Activated CD4-positive, alpha-beta T cell treated with anti-CD3 and anti-CD28 coated beads, Interleukin-2, Interleukin-6, amounts not matched to agents 100 ng/mL and 50 ng/mL, durations not matched to agents 16 hours and 8 hours (primary cell): ENCODE measurements at places on chromosomes 2 and 18.

GRCh38 chr18:3704556-3705344, 254.8 kb downstream of the TGIF1 start:
- DNase-seq: no peak

DNA sequence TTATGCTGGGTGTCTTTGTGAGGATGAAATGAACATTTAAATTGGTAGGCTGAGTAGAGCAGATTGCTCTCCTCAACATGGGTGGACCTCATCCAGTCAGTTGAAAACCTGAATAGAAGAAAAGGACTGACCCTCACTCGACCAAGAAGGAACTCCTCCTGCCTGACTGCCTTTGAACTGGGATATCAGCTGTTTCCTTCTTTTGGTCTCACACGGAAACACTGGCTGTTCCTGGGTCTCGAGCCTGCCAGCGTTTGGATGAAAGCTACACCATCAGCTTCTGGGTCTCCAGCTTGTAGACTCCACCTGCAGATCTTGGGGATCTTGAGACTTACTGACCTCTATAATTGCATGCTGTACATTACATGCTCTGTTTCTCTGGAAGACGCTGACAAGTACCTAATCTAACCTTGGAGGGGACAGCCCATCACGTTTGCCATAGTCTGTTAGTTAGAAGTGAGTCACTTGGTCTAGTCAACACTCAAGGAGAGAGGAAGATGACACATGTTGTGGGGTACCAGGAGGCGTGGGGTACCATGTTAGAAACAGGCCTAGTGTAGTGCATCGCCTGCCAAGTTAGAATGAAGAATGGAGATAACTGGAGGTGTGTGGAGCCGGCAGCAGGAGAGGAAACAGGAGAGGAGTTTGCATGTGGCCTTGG, 267.0 kb downstream of the MREG start:
- DNase-seq: no peak

DNA sequence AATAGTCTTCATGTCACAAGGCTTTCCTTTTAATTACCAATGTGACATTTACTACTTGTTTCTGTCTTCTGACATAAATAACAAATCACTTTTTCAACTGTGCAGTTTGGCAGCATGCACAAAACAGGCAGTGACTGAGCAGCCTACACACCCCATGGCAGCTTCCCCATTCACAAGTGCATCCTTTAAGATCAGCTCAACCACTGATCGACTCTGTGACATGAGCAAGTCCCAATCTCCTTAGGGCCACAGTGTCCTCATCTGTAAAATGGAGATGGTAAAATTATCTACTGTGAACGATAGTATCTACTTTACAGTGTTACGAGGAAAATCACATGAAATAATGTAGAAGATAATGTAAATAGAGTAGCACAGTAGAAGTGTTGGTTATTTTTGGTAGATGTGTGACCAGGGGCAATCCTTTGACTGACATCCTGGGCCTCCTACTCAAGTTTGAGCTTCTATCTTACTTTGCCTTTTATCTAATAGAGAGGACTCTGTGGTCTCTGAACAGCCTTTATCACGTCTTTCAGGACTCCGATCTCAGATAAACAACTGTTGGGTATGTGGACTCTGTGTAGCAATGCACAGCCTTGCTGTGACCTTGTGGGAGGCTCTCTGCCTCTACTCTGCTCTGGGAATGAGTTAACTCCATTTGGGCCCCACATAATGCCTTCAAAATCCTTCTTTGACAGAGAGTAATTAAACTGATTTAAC, 120.6 kb downstream of the PIGN start:
- no peak for DNase-seq

- DNase-seq: no peak
These were observed 7.0 kb downstream of the CTIF start for GRCh38 chr18:48545757-48546321.

DNA sequence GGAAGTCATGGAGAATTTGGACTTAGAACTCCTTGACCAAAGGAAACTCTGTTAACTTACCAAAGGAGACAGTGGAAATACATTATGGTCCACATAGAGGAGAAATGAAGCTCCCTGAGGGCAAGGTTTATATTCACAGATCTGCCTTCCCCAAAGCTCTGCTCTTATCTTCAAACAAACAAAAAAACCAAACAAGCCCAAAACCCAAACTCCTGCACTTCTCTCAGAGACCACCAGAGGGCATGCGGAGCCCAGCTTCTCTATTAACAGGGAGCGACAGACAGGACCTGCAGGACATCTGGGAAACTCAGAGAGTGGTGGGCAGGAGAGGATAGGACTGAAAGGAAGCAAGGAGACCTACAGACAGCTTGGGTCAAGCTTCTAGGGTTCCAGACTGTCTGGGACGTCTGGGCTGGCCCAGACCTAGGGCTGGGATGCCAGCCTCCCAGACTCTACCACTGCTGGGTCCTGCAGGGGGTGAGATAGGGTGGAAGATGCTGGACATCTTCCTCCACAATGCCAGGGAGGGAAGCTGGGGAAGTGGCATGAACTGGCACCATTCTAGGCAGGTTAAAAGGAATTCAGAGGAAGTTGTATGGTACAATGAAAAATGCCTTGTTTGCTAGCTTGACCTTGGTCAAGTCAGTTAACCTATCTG, 4.0 kb upstream of the WNT10A start:
- DNase-seq: peak; percentile 79

DNA sequence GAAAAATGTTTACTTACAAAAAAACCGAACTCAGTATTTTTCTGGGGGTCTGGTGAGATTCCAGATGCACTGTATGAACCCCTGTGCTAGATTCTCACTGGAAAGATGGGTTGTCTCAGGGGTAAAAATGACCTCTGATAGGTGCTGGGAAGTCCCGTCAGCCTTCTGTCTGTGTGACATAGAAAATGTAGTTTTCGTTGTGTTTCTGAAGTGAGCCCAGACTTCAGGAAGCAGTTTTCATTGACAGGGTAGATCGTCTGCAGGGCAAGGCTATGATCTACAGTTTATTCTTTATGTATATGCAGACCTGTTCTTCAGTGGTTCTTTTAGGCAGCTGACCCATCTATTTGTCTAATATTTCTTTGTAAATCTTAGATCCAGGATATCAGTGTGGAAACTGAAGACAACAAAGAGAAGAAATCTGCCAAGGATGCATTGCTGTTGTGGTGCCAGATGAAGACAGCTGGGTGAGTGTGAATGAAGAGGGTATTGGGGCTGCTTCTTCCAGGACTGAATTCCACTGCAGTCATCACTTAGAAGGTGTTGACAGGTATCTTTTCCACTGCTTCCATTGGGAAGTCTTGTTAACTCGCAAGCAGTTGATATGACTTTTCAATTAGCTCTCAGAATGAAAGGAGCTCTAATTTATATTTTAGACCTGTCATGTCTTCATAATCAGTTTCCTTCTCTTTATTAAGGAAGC, 107.5 kb upstream of the EML6 start:
- no peak for DNase-seq

GRCh38 chr18:57674891-57675290, 53.3 kb upstream of the NARS1 start:
- DNase-seq: no peak

GRCh38 chr18:56807901-56808300, 156.7 kb downstream of the WDR7 start:
- no peak for DNase-seq

DNA sequence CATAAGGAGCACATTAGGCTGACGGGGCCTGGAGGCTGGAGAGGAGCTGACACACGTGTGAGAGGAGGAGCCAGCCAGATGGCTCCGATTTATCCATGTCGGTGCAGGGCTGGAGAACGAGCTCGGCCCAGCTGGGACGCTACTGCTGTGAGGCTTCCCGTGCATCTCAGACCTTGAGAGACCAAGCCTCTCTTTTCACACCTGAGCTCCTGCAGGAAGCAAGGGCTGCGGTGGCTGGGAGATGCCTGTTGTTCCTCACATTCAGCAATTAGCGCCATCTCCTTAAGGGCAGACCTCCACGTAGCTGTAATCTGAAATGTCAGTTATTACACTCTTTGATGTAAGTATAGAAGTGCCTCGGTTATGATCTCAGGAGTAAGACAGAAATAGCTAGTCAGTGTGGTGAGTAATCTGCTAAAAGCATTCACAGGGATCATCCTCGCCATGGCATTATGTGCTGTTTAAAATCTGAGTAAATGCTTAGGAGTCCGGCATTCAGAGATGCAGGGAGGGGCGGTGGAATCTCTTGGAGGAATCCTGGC, 107.9 kb downstream of the PRKCE start:
- DNase-seq: no peak
